ENCODE measurements at places on chromosomes 2 and 18.

GRCh38 chr2:238203973-238204683 is 633 bp upstream of the ILKAP start:
- DNase-seq = peak; percentile 97

DNA sequence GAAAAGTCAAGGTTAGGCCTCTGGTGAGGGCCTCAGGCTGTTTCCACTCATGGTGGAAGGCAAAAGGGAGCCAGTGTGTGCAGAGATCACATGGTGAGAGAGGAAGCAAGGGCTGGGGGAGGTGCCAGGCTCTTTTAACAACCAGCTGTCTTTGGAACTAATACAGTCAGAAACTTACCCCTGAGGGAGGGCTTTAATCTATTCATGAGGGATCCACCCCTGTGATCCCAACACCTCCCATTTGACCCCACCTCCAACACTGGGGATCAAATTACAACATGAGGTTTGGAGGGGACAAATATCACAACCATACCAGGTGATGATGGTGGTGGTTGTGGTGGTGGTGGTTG is 10.9 kb downstream of the POLI start:
- peak; percentile 33 for DNase-seq

DNA sequence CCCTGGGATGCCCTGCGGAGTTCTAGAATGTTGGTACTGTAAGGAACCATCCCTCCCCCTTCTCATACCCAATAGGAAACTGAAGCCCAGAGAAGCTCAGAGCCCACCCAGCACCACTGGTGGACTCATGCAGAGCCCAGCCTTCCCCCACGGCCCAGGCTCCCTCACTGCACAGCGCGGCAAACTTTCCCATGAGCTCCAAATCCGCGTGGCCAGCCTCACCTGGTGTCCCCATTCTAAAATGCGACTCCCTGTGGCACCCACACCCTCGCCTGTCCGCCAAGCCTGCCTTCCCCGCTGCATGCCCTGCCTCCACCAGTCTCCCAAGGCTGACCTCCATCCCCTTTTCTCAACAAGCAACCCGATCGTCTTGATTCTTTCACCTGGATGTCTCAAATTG is 51.1 kb downstream of the PTGR3 start:
- DNase-seq = no peak

GRCh38 chr2:46776687-46777327 is 138.8 kb downstream of the MCFD2 start:
- DNase-seq = peak; percentile 78

DNA sequence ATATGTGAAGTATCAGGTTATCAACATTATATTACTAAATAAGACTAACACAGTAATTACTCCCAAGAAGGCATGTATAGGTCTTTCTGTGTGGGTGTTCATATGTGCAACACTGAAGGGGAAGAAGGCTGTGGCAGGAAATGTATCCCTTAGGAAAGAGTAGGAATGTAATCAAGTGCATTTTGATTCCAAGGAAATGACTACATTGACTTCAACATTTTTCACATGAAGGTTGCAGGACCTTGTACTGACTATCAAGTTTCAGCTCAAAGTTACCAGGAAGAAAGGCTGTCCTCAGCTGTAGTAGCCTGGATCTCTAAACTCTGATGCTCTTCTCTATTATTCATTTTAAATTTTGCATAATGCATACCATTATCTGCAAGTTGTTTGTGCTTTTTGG is 680.8 kb downstream of the NYAP2 start:
- peak; percentile 21 for DNase-seq

DNA sequence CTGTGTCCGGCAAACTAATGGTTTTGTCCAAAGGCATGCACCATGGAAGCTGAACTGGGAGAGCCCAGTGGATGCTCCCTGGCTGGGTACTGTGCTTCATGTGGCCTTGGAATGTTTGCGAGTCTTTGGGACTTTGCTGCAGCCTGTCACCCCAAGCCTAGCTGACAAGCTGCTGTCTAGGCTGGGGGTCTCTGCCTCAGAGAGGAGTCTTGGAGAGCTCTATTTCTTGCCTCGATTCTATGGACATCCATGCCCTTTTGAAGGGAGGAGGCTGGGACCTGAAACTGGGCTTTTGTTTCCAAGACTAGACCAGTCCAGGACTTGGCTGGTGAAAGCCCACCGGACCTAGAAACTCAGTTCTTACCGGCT is 1.7 kb downstream of the MARS2 start:
- no peak for DNase-seq

- no peak for DNase-seq
Observed at GRCh38 chr18:22074282-22075070, 94.9 kb upstream of the GATA6 start.

- DNase-seq = no peak
Observed at GRCh38 chr2:63651356-63651755, 62.6 kb downstream of the MDH1 start.

GRCh38 chr2:28425464-28425835 is 32.8 kb downstream of the FOSL2 start:
- no peak for DNase-seq

DNA sequence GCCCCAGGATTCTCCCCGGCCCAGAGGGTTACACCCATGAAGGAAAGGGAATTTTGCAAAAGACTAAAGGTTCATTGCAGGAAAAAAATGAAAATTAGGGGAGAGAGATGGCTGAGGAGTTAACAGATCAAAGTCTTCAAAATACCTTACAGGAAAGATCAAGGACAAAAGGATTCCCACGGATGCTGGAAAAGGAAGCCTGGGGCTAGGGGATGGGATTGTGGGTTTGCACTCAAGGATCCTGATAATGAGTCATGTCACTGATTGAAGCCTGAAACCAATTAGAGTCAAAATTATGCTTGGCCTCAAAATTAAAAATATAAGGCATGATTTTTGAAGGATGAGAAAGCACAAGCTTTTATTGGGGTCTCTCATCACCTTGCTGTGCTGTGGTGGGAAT is 32.6 kb upstream of the COPS8 start:
- DNase-seq = no peak

DNA sequence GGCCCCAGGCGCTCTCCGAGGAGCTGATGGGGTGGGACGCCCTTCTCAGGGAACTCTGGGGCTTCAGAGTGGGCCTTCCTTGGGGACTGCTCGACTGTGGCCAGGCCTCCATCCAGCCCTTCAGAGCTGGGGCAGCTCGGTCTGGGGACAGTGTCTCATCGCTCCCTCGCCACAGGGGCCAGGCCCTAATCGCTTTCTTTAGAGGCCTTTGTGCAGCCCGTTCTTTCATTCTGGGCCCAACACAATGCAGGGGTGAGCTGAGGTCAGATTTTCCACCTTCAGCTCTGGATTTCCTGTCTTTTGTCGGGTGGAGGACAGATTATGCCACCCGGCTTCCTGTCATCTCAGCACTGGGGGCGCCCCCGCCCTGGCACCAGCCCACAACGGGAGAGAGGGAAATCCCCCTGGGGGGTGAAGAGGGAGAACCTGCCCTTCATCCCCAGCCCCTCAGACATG is 25.2 kb downstream of the MYCN start:
- DNase-seq = no peak

DNA sequence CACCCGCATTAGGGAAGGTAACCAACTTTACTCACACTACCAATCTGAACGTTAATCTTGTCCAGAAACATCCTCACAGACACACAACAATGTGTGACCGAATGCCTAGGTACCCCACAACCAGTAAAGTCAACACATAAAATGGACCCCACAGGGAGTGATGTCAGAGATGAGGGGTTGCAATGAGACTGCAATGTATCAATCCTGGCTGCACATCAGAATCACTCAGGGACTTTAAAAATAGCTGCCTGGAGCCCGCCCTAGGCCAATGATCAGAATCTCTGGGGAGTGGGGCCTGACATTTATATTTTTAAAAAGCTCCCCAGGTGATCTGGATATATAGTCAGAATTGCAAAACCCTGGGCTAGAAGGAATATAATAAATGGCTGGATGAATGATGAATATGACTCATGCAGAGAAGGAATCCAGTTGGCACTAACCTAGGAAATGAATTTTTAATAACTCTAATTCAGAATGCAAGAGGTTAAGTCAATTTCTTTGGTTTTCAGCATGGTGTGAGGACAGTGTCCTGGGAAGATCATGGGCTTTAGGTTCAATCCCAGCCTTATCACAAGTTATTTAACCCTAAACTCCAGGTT is 92.8 kb downstream of the COLEC12 start:
- no peak for DNase-seq

- DNase-seq = no peak
Observed at GRCh38 chr2:186302263-186302662, 183.8 kb upstream of the ZC3H15 start.

DNA sequence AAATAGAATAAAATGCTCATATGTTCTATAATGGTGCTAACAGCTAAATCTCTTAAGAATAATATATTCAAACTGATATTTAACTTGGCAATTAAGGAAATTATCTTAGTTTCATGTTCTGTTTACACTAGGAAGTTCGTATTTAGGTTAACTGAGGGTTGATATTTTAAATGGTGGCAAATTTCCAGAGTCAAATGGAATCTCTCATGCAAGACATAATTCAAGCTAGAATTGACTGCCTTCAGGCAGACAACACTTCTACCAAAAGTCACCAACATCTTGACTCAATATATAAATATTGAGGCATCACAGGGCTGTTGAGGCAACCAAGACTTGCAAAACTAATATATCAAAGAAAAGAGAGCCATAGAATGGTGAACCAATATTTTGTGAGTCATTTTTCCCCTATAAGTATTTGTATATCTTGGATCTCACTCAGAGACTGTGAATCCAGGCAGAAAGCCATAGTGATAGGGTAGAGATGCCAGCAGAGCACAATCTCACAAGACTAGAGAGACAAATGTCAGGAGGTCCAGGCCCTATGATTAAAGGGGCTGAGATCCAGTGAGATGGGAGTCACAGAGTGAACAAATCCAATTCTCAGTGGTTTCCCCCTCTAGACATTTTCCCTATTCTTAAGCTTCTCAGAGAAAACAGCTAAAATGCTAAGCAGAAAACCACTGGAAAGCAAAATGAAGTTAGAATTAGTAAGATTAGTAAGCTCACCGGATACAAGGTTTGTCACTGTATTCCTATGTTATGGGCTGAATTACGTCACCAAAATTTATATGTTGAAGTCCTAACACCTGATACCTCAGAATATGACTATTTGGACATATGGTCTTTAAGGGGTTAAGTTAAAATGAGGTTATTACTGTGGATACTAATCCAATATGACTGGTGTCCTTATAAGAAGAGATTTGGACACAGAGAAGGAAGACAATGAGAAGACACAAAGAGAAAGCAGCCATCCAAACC is 358.2 kb upstream of the UBE2E3 start:
- DNase-seq = no peak

- no peak for DNase-seq
Observed at GRCh38 chr2:120902592-120902991, 166.9 kb downstream of the GLI2 start.

DNA sequence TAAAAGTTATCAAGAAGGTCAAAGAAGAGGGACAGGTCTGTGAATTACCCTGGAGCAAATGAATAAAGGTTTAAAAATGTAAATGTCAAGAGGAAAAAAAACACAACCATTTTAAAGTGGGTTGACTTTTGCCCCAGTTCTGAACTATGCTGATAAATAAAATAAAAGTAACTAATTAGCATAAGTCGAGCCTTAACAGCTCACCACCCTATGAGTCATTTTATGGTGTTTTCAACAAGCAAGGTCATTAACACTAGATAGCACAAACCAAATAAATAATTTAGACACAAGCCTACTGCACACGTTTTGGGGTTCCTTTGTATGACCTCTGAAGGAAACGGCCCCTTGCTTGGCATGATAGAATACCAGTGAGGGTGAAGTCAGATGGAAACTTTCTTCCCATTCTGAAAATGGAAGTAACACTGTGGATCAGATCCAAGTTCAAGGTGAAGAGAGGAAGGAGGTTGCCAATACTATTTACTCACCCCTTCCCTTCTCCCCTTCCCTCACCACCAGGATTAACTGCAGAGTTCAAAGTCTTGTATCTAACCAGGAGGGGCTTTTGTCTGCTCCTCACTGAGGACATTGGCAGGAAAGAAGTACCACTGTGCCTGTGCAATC is 380.0 kb upstream of the ACVR2A start:
- no peak for DNase-seq

DNA sequence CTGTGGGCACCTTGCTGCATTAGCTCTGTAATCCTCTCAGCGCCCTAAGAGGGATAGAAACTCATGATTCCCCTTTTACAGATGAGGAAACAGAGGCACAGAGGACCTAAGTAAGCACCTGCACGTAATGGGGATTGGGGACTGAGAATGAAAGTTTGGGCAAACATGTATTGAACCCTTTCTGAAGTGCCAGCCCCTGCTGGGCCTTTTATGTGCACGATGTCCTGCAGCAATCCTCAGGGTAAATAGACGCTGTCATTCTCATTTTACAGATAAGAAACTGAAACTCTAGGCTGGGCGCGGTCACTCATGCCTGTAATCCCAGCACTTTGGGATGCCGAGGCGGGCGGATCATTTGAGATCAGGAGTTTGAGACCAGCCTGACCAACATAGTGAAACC is 117.4 kb downstream of the STPG4 start:
- DNase-seq = no peak

DNA sequence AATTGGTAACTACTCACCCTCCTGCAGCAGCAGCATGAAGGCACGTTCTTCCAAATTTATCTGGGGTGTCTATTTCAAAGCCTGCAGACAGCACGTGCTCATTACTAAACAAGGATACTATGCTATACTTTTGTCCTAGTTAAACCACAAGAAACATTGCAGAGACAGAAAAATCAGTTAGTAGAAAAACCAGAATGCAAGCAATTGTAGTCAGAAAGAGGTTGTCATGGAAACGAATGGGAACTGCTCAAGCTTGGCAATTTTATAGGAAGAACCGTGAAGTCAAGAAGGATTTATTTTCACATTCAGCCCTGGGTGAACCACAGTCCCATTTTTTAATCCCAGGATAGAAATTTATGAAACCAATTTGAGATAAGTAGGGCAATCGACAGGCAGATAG is 162.2 kb upstream of the PGAP1 start:
- DNase-seq = peak; percentile 29

DNA sequence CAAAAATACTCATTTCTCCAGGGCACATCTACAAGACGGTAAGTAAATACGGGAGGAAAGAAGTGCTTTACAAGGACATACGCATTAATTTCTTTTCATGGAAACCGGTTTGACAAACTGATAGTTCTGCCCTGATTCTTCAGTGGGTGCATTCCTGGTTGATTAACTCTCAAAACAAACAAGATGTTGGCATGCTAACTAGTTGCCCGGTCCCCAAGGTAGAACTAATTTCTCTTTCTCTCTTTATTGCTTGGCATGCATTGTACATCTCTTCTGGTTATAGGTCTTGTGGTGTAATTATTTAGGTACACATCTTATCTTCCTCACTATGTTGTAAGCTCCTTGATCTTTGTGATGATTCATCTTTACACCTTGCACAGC is 46.9 kb upstream of the SPATS2L start:
- no peak for DNase-seq

DNA sequence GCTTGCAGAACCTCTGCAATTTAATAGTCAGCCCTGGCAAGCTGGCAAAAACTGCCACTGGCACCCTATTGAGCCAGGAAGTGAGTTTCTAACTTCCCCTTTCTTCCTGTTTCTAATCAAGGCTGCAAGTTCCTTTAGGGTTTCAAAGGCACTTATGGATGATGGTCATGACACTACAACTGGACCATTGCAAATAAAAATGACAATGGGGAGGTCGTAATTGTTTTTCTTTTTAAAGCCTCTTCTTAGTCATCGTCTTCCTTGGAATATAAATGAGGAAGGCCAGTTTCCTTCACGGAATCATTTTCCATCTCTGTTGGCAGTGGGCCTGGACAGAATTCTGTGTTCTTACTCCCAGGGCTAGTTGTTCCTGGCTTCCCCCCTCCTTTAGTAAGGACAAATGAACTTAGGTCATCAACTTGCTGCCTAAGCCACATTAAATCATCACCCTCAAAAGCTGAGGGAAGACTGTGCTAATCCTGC is 35.8 kb downstream of the SH3RF3 start:
- DNase-seq = no peak
